Parietal lobe (tissue), 2 donors: ENCODE measurements at places on chromosomes 6 and 20. TPM values are rescaled to one million over a fixed set of nuclear protein-coding genes. Genes with fewer than 3 reads are reported as not detected.

The OPN5 gene
- total RNA-seq = not detected

The MOCS1 gene
- total RNA-seq = 5.9 TPM

The ABHD16B gene
- total RNA-seq = not detected

The EYA2 gene
- total RNA-seq = 0.94 TPM

The MOG gene
- 0.31 TPM for total RNA-seq

The LCA5 gene
- 14.7 TPM for total RNA-seq

The HLA-DQB1 gene
- 0.63 TPM for total RNA-seq

The NRSN1 gene
- 31.6 TPM for total RNA-seq

The TUBB2A gene
- total RNA-seq = 1,279 TPM

The CST5 gene
- not detected for total RNA-seq

The NT5DC1 gene
- total RNA-seq = 1.9 TPM

The CDSN gene
- not detected for total RNA-seq

The EBF4 gene
- 24.1 TPM for total RNA-seq

The SMPDL3A gene
- total RNA-seq = 22.5 TPM

The RAET1G gene
- not detected for total RNA-seq

The OOEP gene
- total RNA-seq = not detected

The NNAT gene
- 333 TPM for total RNA-seq
